NCI-H1417 treated with DMSO at 0.1 percent for 48 hours (cell line): ENCODE measurements at places on chromosomes 5 and 9.
A peak's percentile ranks its signal among the peaks of the same experiment; 100 is the strongest.

DNA sequence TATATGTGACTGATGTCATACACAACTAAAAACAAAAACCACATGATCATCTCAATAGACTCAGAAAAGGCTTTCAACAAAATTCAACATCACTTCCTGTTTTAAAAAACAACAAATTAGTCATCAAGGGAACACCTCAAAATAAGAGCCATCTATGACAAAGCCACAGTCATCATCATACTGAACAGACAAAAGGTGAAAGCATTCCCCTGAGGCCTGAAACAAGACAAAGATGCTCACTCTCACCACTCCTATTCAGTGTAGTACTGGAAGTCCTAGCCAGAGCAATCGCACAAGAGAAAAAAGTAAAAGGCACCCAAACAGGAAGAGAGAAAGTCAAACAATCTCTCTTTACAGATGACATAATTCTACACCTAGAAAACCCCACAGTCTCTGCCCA, 893.5 kb upstream of the EDIL3 start:
- DNase-seq, result no peak

DNA sequence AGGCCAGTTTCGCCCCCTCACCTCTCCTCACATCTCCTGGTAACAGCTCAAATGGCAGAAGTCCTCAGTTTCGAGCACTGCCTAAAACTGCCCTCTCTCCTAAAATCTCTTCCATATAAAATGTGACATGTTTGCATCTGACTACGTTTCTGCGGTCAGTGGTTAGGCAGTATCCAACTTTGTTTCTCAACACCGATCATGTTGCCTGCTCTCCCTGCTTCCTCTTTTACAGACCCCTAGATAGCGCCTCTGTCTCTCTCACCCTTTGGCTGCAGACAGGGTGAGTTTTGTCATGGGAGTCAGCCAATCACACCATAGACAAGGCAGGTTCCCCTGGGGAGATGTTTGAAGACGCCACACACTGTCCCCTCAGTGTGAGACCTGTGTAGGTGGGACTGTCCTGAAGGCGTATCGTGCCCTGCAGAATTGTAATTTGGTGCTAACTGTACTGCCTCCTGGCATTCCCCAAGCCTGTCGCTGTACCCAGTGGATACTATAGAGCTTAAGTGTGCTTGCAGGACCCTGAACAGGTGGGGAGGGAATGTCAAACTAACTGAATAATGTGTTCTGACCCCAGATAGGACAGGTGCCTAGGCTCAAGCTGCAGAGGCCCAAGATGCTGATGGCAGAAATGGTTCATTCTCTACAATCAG, 1.1 kb downstream of the HEXB start:
- no peak for DNase-seq

- DNase-seq, result no peak
Observed at GRCh38 chr5:87354496-87354895, 58.2 kb downstream of the CCNH start.

GRCh38 chr9:89319015-89319905, 960 bp downstream of the SECISBP2 start:
- DNase-seq, result no peak

GRCh38 chr5:123496892-123497291, 15.1 kb upstream of the CSNK1G3 start:
- DNase-seq, result no peak

DNA sequence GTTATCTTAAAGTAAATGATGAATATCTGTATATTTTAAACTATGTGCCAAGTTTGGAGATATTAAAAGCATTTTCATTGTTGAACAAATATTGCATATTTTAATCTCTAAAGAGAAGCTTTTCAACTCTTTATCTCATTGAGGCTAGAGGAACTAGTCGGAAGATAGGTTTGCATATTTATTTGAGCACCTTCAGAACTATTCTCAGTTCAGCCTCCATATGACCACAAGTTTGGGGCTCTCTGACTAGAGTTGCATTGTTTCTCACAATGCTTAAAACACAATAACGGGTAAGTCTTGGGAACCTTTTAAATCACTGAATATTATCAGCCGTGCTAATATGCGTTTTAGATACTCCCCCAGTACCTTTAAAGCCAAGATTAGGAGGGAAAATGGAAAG, 47.3 kb upstream of the CTXN3 start:
- DNase-seq, result no peak

DNA sequence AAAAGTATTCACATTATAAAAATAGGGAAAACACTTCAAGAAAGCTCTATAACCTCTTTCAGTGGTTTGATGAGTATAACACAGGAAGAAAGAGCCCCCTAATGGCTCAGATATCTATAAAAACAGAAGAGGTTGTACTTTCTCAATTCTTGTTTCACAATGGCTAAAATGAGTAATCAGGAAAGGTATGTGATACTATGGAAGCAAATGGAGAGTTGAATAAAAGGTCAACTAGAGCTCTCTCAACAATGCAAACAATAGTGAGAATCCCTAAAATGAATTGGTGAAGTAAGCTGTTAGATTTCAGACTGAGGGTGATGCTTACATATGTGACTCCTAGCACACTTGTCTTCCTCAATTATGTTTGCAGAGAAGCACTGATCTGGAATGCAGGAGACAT, 584.6 kb upstream of the CDH18 start:
- DNase-seq, result no peak

DNA sequence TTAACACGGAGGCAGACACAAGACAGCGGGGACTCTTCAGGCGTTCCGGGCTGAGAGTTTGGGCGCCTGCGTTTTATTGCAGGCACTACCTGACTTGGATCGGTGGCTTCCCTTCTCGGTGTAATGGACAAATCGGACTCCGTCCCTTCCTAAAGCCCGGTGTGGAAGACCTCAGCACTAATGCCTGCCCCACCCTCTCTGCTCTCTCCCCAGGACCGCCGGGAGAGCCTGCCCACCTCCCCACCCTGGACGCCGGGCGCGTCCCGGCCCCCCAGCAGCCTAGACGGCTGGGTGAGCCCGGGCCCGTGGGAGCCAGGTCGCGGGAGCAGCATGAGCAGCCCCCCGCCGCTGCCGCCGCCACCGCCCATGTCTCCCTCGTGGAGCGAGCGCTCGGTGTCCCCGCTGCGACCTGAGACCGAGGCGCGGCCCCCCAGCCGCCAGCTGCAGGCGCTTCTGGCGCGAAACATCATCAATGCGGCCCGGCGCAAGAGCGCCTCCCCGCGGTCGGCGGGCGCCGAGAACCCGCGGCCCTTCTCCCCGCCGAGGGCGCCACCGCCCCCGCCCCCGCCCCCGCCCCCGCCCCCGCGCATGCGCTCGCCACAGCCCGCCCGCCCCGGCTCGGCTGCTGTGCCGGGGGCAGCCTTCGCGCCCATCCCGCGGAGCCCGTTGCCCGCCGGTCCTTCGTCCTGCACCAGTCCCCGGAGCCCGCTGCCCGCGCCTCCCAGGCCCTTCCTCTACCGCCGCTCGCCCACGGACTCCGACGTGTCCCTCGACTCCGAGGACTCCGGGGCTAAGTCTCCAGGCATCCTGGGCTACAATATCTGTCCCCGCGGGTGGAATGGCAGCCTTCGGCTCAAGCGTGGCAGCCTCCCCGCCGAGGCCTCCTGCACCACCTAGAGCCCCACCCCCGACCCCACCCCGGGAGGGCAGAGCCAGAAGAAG, 4.6 kb upstream of the MYOZ3 start:
- peak; percentile 3 for DNase-seq

DNA sequence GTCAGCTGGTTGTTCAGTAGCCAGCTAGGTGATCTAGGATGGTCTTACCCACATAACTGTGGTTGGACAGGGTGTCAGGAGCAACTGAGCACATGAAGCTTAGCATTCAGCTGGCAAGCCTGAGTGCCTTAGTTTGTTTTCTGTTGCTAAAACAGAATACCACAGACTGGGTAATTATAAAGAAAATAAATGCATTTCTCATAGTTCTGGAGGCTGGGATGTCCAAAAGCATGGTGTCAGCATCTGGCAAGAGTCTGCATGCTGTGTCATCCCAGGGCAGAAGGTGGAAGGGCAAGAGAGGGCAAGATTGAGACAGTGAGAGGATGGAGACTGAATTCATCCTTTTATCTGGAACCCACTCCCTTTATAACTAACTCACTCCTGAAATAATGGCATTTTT, 921.5 kb downstream of the TLE4 start:
- no peak for DNase-seq

- DNase-seq, result no peak
Observed at GRCh38 chr5:155091063-155091648, 77.6 kb downstream of the KIF4B start.

DNA sequence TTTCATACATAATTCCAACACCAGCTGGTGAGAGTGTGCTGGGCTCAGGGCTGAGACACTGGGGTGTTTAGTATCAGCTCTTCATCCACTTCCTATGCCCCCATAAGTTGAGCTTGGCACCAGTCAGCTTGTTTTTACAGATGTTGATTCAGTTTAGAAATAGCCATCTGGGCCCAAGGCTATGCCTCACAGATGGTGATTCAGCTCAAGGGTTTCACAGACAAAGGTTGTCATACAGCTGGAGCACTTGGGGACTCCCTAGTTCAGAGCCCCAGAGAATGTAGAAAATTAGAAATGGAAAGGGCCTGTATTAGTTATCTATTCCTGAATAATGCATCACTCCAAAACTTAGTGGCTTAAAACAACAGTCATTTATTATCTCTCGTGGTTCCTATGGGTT, 10.3 kb upstream of the CRHBP start:
- no peak for DNase-seq

DNA sequence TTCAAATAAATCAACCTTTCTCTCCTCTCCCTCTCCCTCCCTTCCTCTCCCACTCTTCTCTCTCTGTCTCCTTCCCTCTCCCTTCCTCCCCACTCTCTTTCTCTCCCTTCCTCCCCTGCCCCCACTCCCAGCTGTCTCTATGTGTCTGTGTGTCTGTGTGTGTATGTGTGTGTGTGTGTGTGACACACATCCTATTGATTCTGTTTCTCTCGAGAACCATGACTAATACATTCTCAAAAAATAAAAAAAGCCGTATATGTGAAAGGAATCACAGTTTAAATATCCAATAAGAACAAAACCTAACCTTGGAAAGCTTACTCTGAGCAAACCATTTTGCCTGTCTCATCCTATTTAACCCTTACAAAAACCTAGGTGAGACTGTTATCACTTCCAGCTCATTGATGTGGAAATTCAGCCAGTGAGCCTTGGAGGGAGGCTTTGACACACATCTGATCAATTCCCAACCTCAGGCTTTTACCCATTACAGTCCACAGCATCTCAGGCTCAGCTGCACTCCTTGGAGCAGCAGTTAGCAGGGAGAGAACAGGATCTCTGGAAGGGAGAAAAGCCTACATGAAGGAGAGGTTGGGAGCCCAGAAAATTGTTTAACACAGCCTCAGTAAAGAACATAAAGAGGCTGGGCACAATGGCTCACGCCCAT, 8.3 kb downstream of the HSD17B3 start:
- no peak for DNase-seq

- DNase-seq, result no peak
Observed at GRCh38 chr5:111929261-111929660, 172.3 kb upstream of the NREP start.

DNA sequence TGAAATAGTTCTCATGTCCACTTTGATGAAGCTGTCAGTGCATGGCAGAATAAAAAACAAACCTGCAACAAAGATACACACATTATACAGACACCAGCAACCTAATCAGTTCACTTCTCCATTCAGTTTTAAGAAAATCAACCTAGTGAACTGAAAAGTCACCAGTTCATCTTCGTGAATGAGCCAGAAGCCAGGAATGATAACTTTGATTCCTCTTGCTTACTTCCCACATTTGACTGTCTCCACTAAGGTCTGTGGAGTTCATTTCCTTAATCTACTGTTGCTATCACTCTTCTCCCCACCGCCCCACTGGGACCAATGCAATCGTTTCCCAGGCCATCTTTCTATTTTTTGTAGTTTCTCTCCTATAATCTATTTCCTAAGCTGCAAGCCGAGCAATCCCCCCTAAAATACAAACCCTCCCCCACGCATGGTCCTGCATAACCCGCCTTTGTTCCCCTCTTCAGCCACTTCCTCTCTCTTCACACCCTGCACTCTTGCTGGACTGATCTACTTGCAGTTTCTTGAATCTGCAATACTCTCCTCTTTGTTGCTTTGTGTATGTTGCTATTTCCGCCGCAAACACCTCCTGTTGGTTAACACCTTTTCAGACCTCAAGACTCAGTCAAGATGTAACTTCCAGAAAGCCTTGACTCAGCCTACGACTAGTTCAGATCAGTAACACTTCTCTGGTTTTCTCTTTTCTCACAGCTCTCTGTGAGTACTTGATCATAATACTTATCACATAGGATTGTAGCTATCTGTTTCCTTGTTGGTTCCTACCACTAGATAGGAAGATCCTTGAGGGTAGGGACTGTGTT, 16.6 kb downstream of the STOM start:
- DNase-seq, result no peak

DNA sequence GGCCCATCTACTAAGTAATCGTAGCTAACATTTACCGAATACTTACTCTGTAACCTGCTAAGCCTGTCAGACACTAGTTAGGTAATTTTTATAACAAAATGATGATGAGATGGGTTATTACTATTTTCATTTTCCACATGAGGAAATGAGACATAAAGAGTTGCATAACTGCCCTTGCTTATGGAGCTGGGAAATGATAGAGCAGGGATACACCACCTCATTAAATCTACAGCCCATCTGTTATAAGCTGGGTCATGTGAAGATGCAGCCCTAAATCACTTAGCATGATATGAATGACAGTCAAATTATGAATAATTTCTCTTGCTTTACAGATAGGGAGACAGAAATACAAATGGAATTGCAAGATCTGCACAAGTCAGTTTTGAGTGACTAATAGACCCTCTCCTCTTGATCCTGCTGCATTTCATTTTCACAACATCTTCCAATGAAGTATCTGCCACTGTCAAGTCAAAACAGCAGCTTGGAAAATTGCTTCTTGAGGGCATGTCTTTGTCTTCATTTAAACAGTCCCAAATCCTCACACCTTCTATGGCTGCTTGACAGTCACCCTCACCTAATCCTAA, 364.7 kb downstream of the PRELID2 start:
- no peak for DNase-seq

DNA sequence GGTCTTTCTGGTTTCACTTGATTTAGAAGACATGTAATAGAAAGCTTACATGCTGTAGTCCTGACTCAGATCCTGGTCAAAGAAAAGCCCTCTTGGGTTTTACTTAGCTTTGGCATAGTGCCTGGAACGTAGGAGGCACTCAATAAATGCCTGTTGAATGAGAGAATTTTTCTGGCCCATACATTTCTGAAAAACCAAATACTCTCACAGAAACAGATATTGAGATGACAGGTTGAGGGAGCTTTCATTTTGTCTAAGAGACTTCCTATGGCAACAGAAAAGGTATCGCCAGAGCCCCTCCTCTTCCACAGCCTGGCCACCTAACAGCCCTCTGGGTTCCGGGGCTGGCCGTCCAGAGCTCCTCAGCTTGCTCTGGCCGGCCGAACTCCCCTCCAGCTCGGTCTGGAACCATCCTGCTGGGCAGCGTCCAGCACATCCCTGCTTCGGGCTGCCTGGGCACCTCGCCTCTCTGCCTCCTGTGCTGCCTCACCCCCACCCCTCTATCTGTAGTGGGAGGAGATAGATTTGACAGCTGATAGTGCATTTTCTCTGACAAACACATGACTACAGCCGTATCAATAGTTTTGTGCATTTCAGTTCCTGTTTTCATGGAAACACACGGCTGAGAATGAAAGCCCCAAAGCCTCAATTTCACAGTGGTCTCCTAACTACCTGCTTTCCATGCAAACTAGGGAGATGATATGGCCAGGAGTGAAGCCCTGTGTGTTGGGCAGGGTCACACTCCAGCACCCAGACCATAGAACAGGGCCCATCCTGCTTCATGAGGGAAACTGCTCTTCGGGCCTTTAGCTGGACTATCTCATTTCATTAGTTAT, 1.1 kb downstream of the IL4 start:
- DNase-seq, result no peak

- DNase-seq, result no peak
Observed at GRCh38 chr5:171494452-171495121, 75.1 kb downstream of the FGF18 start.

GRCh38 chr9:72775570-72775969, 177.3 kb downstream of the ALDH1A1 start:
- DNase-seq, result no peak
